Stimulated activated naive B cell treated with anti-CD40 and anti-IgM and Interleukin-4, amounts not matched to agents 10 μg/mL and 1 μg/mL and 100 μg/mL, for 72 hours (primary cell): ENCODE measurements at places on chromosomes 16 and 17.
A peak's percentile ranks its signal among the peaks of the same experiment; 100 is the strongest.

DNA sequence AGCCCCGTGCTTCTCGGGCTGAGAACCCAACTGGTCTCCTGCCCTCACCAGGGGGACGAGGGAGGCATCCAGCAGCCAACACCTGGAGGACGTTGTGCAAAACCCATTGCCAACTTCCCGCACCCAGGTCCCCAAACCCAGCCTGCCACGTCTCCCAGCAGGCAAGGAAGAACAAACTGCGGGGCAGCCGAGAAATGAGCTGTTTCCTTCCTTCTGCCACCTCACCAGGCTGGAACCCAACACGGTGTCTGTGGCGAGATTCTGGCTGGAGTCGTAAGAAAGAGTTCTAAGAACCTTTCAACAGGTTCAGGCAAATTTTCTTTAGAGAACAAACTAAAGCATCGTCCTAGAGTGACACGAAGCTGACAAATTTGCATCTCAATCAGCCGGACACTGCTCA, 3.6 kb downstream of the SLC43A2 start:
- H3K27me3 ChIP-seq, result no peaks in the 10 kb centered on the region
- H3K27ac ChIP-seq, result no peak overlapping the region
- DNase-seq, result no peak
- H3K36me3 ChIP-seq, result peaks cover 46% of the 10 kb centered on the region

DNA sequence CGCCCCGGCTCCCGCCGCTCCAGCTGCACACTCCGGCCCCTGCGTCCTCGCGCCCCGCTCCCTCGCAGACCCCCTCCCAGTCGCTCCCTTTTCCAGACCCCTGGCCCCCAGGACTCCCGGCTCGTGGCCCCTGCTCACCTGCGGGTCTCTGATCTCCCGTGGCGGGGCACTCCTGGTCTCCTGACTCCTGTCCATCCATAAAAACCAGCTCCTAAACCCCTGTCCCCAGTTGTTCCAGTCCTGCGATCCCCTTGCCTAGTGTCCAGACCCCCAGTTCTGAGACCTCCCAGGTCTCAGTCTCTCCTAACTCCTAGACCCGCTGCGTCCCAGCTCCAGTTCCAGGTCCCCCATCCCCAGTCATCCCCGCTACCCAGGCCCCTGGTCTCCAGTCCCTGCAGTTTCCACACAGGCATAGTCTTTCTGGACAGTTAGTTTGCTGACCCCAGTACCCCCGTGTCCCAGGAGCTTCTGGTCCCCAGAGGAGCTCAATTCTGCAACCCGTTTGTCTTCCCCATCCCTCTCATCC, 379 bp downstream of the SNX29 start:
- peaks cover 61% of the 10 kb centered on the region for H3K36me3 ChIP-seq
- no peak for DNase-seq

DNA sequence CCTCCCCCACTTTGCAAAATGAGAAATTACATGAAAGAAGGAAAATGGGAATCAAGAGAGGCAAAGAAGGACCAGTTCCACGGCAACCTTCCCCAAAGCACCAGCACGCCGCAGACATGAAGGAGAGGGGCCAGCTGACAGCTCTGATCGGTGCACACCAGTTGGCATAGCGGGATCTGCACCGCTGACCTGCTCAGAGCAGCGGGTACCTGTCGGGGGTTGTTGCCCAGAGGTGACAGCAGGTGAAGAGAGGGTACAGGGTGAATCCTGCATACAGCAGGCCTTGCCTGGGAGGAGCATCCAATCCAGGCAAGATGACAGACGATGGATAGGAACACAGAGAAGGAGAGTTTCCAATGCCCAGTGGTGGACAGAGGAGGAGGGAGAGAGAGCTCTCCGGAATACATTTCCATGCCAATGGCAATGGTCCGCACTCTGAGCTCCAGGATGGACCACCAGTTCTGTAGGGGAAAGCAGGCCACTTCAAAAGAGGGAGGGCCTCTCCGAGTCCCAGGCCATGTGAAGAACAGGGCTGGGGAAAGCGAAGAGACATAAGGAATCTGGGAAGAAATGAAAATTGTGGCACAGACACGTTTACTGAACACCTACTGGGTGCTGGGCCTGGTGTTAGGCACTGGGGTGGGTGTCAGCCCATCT, 24.0 kb downstream of the CEP295NL start:
- H3K27me3 ChIP-seq, result peaks cover 5% of the 10 kb centered on the region
- peak overlapping the region; percentile 75 for H3K4me3 ChIP-seq
- peak overlapping the region; percentile 4 for H3K27ac ChIP-seq
- H3K36me3 ChIP-seq, result no peaks in the 10 kb centered on the region

- H3K27me3 ChIP-seq, result peaks cover 26% of the 10 kb centered on the region
- H3K36me3 ChIP-seq, result no peaks in the 10 kb centered on the region
- DNase-seq, result no peak
- no peak overlapping the region for H3K27ac ChIP-seq
- H3K4me1 ChIP-seq, result no peaks in the 10 kb centered on the region
- no peak overlapping the region for H3K4me3 ChIP-seq
Observed at GRCh38 chr17:8692916-8693315, 51.7 kb downstream of the CCDC42 start.

DNA sequence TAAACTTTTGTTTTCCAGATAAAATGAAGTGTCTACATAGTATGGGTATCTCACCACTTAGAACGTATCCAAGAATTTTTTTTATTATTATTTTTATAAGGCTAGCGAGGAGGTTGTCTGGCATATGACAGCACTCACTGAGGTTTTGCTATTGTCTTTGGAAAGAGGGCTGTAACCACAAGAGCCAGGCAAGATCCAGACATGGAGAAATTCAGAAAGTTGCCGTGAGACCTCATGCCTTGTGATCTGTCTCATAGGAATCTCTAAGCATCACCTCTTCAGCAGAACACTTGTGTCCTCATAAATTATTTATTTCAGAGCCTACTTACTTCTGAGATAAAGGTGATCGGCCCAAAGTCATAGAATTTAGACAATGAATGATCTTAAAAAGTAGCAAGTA, 410.8 kb downstream of the CDH11 start:
- H3K27me3 ChIP-seq, result no peaks in the 10 kb centered on the region
- H3K36me3 ChIP-seq, result no peaks in the 10 kb centered on the region
- no peak overlapping the region for H3K4me3 ChIP-seq
- no peak for DNase-seq
- no peaks in the 10 kb centered on the region for H3K4me1 ChIP-seq

GRCh38 chr17:50322271-50322670, 23.7 kb upstream of the XYLT2 start:
- no peaks in the 10 kb centered on the region for H3K36me3 ChIP-seq
- peaks cover 5% of the 10 kb centered on the region for H3K4me1 ChIP-seq
- no peak overlapping the region for H3K4me3 ChIP-seq
- no peak for DNase-seq
- no peaks in the 10 kb centered on the region for H3K27me3 ChIP-seq
- no peak overlapping the region for H3K27ac ChIP-seq

DNA sequence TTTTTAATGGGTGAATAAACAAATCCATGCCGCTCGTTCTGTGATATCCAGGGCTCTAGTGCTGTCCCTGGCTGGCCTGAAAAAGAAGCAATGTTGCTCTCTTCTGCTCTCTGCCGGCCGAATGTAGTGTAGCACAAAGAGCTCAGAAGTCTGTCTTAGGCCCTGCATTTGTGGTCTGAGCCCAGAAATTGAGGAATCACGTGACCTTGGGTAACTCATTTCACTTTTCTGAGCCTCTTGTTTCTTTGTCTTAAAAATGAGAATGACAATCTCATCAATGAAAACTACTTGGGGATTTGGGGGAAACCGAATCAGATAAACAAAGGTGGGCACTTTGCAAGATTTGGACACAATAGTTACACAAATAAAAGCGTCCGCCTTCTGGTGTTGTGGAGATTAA, 381.6 kb upstream of the ASIC2 start:
- peaks cover 10% of the 10 kb centered on the region for H3K27me3 ChIP-seq
- no peak overlapping the region for H3K4me3 ChIP-seq
- H3K27ac ChIP-seq, result no peak overlapping the region
- DNase-seq, result no peak
- H3K4me1 ChIP-seq, result no peaks in the 10 kb centered on the region

GRCh38 chr17:6592173-6592572, 35.8 kb upstream of the PITPNM3 start:
- H3K27ac ChIP-seq, result no peak overlapping the region
- H3K4me1 ChIP-seq, result no peaks in the 10 kb centered on the region
- no peak for DNase-seq
- H3K4me3 ChIP-seq, result no peak overlapping the region
- no peaks in the 10 kb centered on the region for H3K27me3 ChIP-seq

DNA sequence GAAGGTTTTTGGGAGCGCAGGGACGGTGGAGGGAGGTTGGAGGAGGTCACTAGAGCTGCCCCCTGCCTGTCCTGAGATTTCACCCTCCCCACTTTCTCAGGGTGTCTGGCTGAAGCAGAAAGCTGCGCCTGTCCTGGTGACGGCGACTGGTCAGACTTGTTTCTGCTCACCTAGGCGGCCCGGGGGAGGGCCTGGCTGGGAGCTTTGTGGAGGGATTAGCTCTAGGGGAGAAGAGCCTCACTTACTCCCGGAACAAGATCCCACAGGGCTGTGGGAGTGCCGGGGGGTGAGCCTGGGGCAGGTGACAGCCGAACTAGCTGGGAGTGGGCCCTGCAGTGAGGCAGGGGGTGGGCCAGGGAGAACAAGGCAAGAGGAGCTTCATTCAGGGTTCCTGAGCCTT, 11.5 kb downstream of the NHERF1 start:
- DNase-seq, result no peak
- H3K4me1 ChIP-seq, result peaks cover 32% of the 10 kb centered on the region
- no peaks in the 10 kb centered on the region for H3K27me3 ChIP-seq
- H3K4me3 ChIP-seq, result no peak overlapping the region
- H3K36me3 ChIP-seq, result peaks cover 7% of the 10 kb centered on the region
- no peak overlapping the region for H3K27ac ChIP-seq

- peaks cover 57% of the 10 kb centered on the region for H3K36me3 ChIP-seq
- no peak overlapping the region for H3K27ac ChIP-seq
- no peaks in the 10 kb centered on the region for H3K27me3 ChIP-seq
- peaks cover 4% of the 10 kb centered on the region for H3K4me1 ChIP-seq
- H3K4me3 ChIP-seq, result no peak overlapping the region
Observed at GRCh38 chr16:4882000-4882632, 34.8 kb downstream of the UBN1 start.

DNA sequence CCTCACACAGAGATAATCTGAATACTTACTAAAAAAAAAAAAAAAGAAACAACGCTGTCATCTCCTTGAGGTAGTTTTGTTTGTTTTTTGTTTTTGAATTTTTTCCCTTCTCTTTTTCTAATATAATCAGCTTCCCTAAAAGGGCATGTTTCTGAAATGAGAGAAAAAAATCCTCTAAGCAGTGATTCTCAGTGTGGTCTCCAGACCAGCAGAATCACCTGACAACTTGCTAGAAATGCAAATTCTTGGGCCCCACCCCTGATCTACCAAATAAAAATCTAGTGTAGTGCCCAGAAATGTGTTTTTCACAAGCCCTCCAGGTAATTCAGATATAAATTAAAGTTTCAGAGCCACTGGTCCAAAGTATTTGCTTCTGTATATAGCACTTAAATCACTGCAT, 65.4 kb downstream of the SSH2 start:
- H3K27me3 ChIP-seq, result no peaks in the 10 kb centered on the region
- peak overlapping the region; percentile 25 for H3K27ac ChIP-seq
- no peak for DNase-seq

GRCh38 chr17:6509921-6510320, 46.4 kb downstream of the PITPNM3 start:
- no peaks in the 10 kb centered on the region for H3K4me1 ChIP-seq
- H3K36me3 ChIP-seq, result no peaks in the 10 kb centered on the region
- DNase-seq, result no peak
- H3K4me3 ChIP-seq, result no peak overlapping the region
- H3K27me3 ChIP-seq, result no peaks in the 10 kb centered on the region
- no peak overlapping the region for H3K27ac ChIP-seq
